ENCODE measurements at places on chromosomes 7 and 10.
A peak's percentile ranks its signal among the peaks of the same experiment; 100 is the strongest.

DNA sequence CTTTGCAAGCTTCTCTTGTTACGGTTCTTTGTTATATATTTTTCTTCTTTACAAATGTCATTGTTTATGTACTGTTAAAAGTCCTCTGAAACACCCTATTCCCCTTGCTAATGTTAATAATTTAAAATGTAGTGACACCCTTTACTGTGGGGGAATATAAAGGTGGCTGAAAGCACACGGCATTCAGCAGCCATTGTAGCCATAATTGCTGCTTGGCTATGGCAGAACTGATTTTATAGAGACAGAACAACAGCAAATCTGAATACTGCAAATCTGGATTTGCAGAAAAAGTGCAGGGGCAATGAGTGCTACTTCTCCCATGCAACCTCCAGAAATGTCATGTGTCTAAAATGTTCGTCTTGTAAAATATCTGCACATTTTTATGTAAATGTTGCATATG lies 3.7 kb upstream of the WASL start:
- no peak for DNase-seq

- DNase-seq: no peak
Observed at GRCh38 chr10:104332243-104333031, 5.8 kb downstream of the ITPRIP start.

DNA sequence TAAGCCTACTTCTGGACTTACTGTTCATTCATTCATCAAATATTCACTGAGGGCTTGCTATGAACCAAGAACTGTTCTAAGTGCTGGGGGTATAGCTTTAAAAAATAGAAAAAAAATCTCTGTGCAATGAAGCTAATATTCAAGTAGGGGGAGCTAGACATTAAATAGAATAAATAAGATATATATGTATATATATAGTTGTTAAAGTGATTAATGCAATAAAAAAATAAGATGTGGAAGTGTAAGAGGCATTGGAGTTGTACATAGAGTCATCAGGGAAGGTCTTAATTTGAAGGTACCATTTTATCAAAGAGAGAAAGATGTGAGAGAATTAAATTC lies 181.2 kb upstream of the AGR3 start:
- DNase-seq: no peak

GRCh38 chr10:72852508-72852907 lies 41.0 kb upstream of the OIT3 start:
- DNase-seq: no peak

- no peak for DNase-seq
Observed at GRCh38 chr7:29224726-29225125, 30.2 kb downstream of the CHN2 start.

GRCh38 chr7:13028036-13028824 lies 340.8 kb downstream of the ARL4A start:
- no peak for DNase-seq

DNA sequence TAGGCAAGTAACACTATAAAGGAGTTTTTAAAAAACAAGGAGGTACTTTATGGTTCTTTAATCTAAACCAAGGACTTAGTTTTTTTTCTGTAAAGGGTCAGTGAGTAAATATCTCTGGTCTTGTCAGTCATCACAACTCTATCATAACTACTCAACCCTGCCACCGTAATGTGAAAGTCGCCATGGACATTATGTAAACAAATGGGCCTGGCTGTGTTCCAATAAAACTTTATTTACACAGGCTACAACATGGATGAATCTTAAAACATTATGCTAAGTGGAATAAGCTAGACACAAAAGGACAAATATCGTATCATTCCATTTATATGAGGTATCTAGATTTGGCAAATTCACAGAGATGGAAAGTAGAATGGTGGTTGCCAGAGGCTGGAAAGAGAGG lies 60.8 kb upstream of the SP4 start:
- DNase-seq: no peak

DNA sequence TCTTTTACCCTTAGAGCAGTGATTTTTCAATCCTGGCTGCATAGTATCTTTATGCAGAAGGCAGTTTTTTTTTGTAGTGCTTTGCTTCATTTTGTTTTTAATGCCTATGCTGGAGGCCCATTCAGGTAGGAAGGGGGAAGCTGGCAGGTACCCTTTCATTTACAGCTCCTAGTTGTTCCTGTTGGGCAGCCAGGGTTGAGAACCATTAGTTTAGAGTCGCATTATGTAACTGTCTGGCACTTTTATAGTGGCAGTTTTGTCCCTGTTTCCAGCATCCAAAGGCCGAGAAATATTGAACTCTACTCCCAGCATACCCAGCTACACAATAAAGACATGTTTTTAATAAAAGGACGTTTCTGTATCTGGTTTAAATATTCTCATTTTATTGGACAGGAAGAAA lies 110.6 kb downstream of the CCDC3 start:
- peak; percentile 2 for DNase-seq

GRCh38 chr10:99429517-99430095 lies 818 bp downstream of the GOT1 start:
- no peak for DNase-seq

GRCh38 chr7:40758590-40758989 lies 623.8 kb downstream of the SUGCT start:
- no peak for DNase-seq

DNA sequence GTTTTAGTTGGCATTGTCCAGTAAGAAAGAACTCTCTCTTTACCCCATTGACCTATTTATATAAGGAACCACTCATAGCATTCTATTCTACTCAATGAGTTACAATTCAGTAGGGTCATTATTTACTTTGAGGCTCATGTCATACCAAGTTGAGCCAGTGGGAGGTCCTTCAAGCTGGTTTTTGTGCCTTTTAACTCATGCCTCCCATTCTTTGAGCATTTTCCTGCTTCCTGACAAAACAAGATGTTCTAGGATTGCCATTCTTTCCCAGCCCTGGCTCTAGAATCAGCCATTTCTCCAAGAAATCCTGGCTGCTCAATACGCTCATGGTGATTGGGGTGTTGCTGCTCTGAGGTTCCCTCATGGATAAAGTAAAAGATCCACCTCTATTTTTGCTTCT lies 250.1 kb downstream of the ABCA13 start:
- DNase-seq: no peak

- no peak for DNase-seq
Observed at GRCh38 chr7:70616211-70616610, 515.7 kb upstream of the GALNT17 start.

DNA sequence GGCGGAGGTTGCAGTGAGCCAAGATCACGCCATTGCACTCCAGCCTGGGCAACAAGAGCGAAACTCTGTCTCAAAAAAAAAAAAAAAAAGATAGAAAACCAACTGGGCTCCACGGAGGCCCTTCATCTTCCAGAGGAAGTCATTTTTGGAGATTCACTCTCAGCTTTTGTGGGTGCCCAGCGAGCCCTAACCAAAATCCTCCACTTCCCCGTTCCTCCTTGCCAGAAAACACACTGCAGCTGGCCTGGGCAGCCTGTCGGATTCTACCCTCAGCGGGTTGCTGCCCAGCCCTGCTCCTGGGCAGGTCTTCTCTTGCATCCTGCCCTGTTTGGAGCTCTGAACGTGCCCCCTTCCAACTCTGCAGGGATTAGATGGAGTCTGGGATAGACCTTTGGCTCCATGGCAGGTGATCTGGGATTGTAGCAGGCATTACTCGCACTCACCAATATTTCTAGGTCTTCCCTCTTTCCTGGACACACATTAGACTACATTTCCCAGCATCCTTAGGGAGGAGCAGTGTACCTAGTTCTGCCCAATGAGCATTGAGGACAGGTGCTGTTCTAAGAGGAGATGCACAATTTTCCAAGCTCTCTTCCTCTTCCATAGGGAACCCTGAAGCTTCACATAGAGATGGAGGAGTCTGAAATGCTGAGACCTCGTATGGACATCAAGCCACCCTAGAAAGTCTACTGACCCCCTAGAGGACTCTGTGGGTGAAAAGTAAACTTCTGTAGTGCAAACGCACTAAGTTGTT lies 4.6 kb downstream of the GRID2IP start:
- DNase-seq: peak; percentile 12

GRCh38 chr10:10515479-10516204 lies 502.0 kb upstream of the CELF2 start:
- DNase-seq: no peak

DNA sequence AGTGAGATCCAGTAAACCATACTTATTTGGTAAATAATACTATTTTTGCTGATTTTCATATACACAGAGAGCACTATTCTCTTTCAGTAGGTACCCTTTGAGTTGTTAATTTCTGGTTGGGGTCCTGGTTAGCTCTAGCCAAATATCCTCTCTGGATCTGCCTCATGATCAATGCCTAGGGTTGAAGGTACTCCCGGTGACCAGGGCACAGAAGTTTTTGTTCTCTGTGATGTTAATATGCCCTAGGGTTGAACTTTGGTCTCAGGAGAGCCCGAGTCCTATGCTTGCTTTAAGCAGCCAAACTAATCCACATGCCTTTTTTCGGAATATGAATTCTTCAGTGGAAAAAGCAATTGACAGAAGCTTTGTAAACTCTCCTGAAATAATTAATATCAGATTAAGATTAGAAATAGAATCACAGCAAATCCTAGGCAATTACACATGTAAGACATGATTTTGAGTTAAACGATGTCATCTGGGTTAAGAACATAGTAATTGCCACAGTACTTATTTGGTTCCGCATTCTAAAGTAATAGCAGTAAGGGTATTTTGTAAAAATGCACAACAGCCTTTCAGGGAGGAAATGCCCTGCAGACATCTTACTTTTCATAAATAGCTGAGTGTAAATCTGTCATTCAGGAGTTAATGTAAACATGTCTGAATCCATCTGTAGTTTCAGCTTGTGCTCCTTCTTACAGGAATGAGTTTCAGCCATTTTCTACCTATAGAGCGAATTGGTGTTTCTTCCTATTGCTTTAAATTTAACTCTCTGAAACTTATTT lies 10.1 kb downstream of the CHN2 start:
- no peak for DNase-seq

DNA sequence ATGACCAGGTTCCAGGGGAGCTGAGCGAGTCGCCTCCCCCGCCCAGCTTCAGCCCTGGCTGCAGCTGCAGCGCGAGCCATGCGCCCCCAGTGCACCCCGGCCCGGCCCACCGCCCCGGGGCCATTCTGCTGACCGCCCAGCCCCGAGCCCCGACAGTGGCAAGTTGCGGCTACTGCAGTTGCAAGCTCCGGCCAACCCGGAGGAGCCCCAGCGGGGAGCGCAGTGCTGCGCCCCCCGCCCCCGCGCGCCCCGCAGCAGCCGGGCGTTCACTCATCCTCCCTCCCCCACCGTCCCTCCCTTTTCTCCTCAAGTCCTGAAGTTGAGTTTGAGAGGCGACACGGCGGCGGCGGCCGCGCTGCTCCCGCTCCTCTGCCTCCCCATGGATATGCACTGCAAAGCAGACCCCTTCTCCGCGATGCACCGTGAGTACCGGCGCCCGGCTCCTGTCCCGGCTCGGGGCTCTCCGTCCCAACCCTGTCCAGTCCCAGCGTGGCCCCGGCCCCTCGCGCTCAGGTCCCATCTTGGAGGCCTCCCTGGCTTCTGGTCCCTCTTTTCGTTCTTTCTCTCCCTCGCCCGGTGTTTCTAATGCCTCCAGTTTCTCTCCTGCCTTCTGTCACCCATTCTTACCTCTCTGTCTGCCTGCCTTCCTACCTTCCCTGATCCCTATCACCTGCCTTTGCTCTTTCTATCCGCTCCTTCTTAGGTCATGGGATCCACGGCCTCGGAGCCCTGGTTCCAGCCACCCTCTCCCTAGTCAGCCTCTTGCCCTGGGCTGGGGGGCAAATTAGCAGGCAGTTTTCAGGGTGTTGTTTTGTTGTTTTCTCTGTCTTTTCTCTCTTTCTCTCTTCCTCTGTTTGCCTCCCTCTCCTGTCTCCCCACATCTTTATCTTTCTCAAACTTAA lies 751 bp downstream of the PAX2 start:
- DNase-seq: no peak

DNA sequence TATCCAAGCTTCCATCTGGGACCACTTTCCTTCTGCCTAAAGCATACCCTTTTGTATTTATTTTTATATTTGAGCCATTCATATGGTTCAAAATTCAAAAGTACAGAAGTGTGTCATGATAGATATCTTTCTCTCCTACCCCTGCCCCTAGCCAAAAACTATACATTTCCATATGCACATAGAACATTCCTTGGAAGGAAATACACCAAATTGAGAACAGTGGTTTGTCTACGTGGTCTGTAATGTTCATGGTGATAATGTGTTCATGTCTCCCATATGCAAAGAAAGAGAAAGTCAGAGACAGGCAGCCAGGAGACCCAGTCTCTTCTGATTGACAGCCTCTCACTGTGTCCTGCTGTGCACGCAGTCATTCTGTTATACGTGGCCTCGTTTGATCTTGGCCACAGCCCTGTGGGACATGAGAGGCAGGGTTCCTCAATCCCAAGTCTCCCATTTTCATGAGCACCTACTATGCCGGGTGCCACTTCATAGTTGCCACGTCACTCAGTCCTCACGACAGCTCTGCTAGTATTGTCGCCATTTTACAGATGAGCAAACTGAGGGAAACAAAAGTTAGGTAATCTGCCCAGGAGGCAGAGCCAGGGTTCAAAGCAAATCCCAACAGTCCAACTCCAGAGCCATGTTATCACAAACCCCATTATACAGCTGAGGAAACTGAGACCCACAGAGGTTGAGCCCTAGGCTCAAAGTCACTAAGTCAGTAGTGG lies 8.0 kb upstream of the CDH23 start:
- DNase-seq: no peak

GRCh38 chr10:31921031-31921430 lies 7.6 kb downstream of the ARHGAP12 start:
- no peak for DNase-seq

DNA sequence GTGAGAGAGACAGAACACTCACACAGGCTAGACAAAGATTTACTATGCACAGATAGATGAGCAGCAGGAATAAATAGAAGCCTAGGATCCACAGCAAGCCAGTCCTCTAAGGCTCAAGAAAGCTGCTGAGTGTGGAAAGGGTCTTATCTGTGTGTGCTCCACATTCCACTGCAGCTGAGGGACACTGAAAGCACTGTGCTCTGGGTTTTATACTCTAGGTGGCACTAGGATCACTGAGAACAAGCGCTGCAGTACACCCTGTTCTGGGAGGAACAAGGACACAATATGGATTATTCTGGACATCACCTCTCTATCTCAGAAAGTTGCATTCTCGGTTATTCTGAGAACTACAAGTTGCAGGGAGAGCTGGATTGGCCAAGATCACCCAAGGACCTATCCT lies 4.9 kb upstream of the KLHL7 start:
- DNase-seq: no peak

- no peak for DNase-seq
Observed at GRCh38 chr10:4061441-4061951, 276.5 kb upstream of the KLF6 start.

- no peak for DNase-seq
Observed at GRCh38 chr7:151717918-151718317, 159.0 kb downstream of the PRKAG2 start.

DNA sequence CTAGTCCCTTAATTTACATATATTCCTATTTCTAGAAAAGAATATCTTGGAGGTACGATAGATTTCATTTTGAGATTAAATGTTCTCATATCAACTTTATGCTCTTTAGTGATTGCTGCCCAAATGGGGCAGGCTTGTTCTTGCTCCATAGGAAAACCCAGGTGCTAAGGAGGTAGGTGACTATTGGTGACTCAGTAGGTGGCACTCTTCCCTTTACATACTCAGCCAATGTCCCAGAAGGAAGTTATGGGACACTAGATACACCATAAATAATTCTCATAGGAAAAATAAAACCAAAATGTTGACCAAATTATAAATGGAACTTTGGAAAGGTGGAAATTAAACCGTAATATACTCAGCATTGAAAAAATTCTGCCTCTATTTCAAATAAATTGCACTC lies 4.0 kb downstream of the SKAP2 start:
- DNase-seq: no peak

All from pons (tissue), 1 donor.